ENCODE measurements at places on chromosomes 3 and 15. TPM values are rescaled to one million over a fixed set of nuclear protein-coding genes. Genes with fewer than 3 reads are reported as not detected.

The TYRO3 gene
- 30.8 TPM for total RNA-seq

The SEMA3B gene
- total RNA-seq, result 92.6 TPM

DNA sequence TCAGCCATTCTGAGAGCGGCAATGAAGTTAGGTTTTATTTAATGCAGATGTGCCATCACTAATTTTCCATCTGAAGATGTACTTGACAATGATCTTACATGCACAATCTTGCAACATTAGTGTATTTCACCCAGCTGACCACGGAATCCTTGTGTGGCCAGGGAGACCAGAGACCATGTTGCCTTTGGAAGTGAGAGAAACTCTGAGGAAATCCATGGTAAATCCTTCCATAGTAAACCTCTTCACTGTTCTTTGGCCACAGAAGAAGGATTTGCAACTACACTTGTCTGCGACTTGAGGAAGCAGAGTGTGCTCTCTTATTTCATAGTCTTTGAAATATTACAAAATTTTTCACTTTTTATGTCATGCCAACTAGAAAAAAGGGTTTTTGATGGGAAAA lies 128.4 kb upstream of the IGSF10 start:
- DNase-seq, result no peak

- DNase-seq, result no peak
Observed at GRCh38 chr3:179733797-179734196, 81.0 kb downstream of the USP13 start.

DNA sequence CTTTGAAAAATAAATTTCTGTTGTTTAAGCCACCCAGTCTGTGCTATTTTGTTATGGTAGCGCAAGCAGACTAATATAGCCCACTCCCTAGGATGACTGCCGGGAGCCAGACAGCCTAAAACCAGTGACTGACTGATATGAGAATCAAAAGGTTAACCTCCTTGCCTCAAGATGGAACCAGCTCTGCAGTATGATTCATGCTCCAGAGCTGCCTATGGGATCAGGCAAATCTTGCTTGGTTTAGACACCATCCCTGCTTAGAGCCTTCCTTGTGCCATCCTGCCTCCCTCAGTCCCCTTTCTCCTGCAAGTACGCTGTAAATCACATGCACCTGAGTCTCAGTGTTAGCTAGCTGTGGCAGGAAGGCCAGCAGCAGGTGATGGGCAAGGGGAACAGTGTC lies 39.3 kb downstream of the TRANK1 start:
- DNase-seq, result no peak

GRCh38 chr3:142613491-142613890 lies 17.3 kb downstream of the PLS1 start:
- peak; percentile 54 for DNase-seq

DNA sequence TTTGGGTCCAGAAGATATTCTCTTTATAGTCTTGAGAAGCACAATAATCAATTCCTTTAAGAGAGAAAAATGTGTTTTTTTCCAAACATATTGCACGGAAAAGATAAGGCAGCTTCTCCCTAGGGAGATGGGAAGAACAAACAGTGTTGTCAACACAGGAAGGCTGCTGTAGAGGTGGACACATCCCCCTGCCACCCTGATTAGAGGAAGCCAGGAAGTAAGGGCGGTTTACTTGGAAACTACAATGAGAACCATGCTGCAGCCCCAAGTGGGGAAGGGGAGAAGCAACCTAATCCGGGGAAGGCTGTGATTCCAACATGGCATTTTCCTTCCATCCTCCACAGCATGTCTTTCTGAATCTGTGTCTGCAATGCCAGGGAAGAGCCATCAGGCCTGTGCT lies 256.9 kb upstream of the TGFBR2 start:
- no peak for DNase-seq

GRCh38 chr15:60374628-60375081 lies 23.1 kb downstream of the ANXA2 start:
- DNase-seq, result peak; percentile 90

DNA sequence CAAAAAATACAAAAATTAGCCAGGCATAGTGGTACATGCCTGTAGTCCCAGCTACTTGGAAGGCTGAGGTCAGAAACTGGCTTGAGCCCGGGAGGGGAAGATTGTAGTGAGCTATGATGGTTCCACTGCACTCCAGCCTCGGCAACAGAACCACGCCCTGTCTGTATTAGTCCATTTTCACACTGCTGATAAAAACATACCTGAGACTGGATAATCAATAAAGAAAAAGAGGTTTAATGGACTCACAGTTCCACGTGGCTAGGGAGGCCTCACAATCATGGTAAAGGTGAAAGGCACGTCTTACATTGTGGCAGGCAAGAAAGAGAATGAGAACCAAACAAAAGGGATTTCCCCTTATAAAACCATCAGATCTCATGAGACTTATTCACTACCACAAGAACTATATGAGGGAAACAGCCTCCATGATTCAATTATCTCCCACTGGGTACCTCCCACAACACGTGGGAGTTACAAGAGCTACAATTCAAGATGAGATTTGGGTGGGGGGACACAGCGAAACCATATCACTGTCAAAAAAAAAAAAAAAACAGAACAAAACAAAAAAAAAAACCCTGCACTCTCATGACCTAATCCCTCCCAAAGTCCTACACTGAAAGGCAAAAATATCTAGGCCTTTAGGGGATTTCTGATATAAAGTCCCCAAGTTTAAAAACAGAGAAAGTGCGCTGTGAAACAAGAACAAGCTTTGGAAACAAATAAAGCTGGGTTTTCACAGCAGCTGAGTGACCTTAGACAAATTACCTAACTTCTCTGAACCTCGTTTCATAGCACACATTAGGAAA lies 224.7 kb downstream of the IGSF11 start:
- no peak for DNase-seq

- peak; percentile 35 for DNase-seq
Observed at GRCh38 chr3:89098964-89099585, 8.3 kb upstream of the EPHA3 start.

GRCh38 chr15:53565721-53566120 lies 193.7 kb downstream of the WDR72 start:
- no peak for DNase-seq

DNA sequence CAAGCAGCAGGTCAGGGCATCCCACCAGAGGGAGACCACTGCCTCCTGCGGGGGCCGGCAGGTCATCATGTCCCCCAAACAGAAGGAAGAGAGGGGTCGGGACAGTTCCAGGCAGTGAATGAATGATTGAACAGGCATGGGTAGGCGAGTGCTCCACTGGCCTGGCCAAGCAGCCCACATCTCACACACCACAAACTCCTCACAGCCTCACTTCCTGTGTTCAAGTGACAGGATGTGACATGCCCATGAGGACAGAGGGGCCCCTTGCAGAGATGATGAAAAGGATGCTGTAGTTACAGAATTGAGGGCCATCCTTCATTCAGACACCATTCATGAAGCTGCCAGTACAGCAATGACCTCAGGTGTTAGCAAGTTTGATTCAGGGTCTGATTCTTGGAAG lies 3.7 kb downstream of the IQSEC1 start:
- DNase-seq, result no peak

DNA sequence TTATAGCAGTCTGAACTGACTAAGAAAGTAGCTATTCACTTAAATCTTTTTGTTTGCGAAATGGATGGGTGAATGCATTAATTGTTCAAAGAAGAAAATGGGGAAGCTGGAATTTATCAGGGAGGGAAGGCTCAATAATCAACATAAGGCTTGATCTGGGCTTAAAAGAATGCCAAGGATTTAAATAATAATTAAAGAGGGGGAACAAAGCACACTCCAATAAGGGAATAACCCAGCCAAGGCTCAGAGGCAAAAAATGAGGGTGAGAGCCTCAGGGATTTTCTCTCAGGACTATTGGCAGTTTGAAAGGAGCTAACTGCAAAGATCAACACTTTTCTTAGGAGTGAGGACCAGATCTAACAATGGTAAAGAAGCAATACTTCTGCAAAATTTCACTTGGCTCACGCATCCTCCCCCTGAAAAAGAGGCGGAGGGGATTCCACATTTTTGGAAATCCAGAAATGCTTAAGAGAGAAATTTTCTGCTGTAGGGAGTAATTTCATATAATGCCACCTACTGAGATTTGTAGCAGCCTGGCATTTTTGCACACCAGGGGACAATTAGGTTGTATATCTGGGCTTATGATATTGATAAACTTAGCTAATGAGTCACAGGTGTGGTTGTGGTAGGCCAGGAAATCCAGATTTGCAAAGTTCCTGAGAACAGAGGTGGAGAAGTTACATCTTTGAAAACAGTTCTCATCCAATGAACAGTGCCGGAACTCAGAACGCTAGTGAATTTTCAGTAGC lies 405.1 kb downstream of the TUSC7 start:
- no peak for DNase-seq

DNA sequence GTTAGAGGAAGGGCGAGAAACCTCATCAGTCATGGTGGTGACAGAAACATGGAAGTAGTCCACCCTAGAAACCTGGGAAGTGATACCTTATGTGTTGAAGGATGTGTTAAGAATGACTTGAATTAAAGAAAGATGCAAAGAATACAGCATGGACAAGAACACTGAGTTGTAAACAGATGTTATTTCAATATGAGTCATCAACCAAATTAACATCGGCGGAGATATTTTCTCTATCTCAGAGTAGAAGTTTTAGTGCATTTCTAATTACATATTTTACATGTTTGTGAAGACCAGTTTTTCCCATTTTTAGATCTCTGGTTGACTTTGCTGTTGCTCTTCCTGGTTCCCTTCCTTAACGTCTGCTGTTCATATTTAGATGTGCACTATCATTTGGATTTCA lies 268.8 kb upstream of the TBL1XR1 start:
- DNase-seq, result no peak

DNA sequence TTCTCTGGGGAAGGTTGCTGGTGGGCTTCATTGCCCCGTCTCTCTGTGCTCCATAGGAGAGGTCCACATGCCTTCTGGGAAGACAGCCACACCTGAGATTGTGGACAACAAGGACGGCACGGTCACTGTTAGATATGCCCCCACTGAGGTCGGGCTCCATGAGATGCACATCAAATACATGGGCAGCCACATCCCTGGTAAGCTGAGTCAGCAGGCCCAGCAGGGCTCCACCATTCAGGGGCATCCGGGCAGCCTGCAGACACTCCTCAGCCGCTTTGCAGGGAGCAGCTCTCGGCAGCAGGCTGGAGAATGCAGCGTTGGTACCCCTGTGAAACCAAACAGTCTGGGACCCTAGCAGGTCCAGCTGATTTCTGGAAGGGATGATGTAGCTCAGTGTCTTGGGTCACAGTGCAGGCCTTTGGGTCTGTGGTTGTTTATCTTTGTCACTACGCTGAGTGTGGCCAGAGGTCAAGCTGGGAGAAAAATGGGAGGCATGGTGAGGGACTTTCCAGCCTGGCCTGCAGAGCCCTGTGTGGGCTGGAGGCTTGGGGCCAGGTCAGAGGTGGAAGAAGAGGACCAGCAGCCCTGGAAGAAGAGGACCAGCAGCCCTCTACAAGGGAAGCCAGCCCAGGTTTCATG lies 67.2 kb downstream of the DNASE1L3 start:
- DNase-seq, result no peak

Data from PC-9 (cell line).